ENCODE measurements at places on chromosomes 5 and 9.
A peak's percentile ranks its signal among the peaks of the same experiment; 100 is the strongest.

- DNase-seq, result no peak
Observed at GRCh38 chr5:120703918-120704587, 240.0 kb downstream of the PRR16 start.

DNA sequence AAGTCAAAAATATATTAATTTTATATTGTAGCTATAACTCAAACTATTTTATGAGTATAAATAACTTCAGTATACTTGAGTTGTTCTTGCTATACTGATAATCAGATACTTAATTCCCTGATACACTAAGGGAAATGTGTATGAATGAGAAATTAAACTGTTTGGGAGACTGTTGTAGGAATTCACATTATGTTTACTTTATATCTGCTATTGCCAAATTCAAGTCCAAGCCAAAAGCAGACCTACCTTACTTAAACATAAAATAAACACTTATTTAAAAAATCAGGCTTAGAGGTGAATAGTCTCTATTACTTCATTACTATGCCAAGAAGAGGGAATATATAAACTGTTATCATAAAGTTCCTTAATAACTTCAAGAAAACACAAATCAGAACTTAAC, 13.2 kb downstream of the NR3C1 start:
- DNase-seq, result no peak

- DNase-seq, result no peak
Observed at GRCh38 chr5:165258197-165258771, 1752.9 kb downstream of the MAT2B start.

- DNase-seq, result peak; percentile 33
Observed at GRCh38 chr9:124254261-124254682, 3.5 kb upstream of the NEK6 start.

- no peak for DNase-seq
Observed at GRCh38 chr9:14383294-14383693, 69.4 kb upstream of the NFIB start.

DNA sequence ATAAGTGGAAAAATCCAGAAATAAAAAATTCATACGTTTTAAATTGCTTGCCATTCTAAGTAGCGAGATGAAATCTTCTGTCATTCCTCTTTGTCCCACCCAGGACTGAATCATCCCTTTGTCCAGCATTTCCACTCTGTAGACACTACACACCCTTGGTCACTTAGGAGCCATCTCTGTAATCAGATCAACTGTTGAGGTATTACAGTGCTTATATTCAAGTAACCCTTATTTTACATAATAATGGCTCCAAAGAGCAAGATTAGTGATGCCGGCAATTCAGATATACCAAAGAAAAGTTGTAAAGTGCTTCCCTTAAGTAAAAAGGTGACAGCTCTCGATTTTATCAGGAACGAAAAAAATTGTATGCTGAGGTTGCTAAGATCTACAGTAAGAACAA, 60.4 kb downstream of the TRIM36 start:
- no peak for DNase-seq

All from stimulated activated naive CD8-positive, alpha-beta T cell treated with anti-CD3 and anti-CD28 coated beads, Interleukin-15, amount 100 ng/mL, for 72 hours (primary cell).